ENCODE measurements at places on chromosomes 2 and 18. TPM values are rescaled to one million over a fixed set of nuclear protein-coding genes. Genes with fewer than 3 reads are reported as not detected.

- H3K27me3 ChIP-seq, result peaks cover 4% of the 10 kb centered on the region
- H3K27ac ChIP-seq, result no peak overlapping the region
- no peaks in the 10 kb centered on the region for H3K36me3 ChIP-seq
- no peaks in the 10 kb centered on the region for H3K4me1 ChIP-seq
- DNase-seq, result no peak
Measured at GRCh38 chr2:218374795-218375194, 7.3 kb upstream of the SLC11A1 start.

- no peaks in the 10 kb centered on the region for H3K36me3 ChIP-seq
Measured at GRCh38 chr18:54964741-54965140, 5.5 kb upstream of the CCDC68 start.

DNA sequence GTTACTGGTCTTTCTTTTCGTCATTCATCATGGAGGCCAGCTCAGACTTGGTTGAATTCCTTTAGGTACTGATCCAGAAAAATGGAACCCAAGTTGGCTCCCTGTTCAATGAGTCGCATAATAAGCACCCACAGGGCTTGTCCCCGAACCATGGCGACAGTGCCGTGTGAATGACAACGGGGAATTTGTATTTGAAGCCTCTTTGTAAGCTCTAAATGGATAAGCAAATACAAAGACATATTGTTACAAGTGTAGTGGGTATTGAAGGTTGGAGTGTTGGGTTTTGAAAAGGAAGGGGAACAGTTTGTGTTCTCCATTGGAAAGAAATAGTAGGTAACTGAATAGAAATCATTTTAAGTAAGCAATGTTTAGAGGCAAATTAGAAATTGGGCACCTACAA is 288.9 kb downstream of the SLC4A3 start:
- DNase-seq, result no peak
- peaks cover 4% of the 10 kb centered on the region for H3K4me1 ChIP-seq
- no peak overlapping the region for H3K27ac ChIP-seq
- no peak overlapping the region for H3K4me3 ChIP-seq
- H3K36me3 ChIP-seq, result no peaks in the 10 kb centered on the region
- H3K27me3 ChIP-seq, result peaks cover 21% of the 10 kb centered on the region

- peak overlapping the region; percentile 57 for H3K27ac ChIP-seq
- H3K4me1 ChIP-seq, result peaks cover 10% of the 10 kb centered on the region
- no peak for DNase-seq
- H3K4me3 ChIP-seq, result no peak overlapping the region
- no peaks in the 10 kb centered on the region for H3K36me3 ChIP-seq
Measured at GRCh38 chr2:77629539-77629938, 107.4 kb upstream of the LRRTM4 start.

PLCD4 gene
- 0.38 TPM for total RNA-seq

MROH2A gene
- total RNA-seq, result not detected

Data from progenitor cell of endocrine pancreas (in vitro differentiated cells).